Activated CD8-positive, alpha-beta memory T cell treated with anti-CD3 and anti-CD28 coated beads for 1 hour (primary cell): ENCODE measurements at places on chromosomes 12 and 14.

- no peak for DNase-seq
Measured at GRCh38 chr14:24179294-24179960, 7.5 kb downstream of the REC8 start.

GRCh38 chr12:6192604-6193380 lies 7.4 kb upstream of the CD9 start:
- DNase-seq, result no peak

- DNase-seq, result no peak
Measured at GRCh38 chr12:111409780-111410430, 4.2 kb downstream of the SH2B3 start.

DNA sequence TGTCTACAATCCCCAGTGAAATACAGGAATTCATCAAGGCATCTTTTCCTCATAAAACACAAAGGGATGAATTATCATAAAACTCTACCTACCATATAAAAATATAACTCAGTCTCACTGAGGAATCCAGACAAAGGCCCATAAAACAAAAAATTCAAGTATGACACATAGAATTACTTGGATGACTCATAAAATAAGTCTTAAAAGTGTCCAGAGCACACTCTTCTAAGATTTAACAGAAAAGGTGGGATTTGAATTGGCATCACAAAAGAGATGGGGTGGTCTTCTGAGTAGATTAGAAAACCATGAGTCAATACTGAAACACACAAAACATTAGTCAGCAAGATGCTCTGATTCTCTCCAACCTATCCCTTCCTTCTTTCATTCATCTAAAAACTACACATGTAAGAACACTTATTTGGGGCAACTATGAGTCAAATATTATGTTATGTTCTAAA lies 202.7 kb upstream of the GARIN6 start:
- no peak for DNase-seq

GRCh38 chr14:88500611-88501010 lies 54.2 kb downstream of the PTPN21 start:
- no peak for DNase-seq

- no peak for DNase-seq
Measured at GRCh38 chr14:102826161-102826560, 48.9 kb downstream of the TRAF3 start.

GRCh38 chr12:64090047-64090446 lies 132.0 kb downstream of the KICS2 start:
- no peak for DNase-seq

DNA sequence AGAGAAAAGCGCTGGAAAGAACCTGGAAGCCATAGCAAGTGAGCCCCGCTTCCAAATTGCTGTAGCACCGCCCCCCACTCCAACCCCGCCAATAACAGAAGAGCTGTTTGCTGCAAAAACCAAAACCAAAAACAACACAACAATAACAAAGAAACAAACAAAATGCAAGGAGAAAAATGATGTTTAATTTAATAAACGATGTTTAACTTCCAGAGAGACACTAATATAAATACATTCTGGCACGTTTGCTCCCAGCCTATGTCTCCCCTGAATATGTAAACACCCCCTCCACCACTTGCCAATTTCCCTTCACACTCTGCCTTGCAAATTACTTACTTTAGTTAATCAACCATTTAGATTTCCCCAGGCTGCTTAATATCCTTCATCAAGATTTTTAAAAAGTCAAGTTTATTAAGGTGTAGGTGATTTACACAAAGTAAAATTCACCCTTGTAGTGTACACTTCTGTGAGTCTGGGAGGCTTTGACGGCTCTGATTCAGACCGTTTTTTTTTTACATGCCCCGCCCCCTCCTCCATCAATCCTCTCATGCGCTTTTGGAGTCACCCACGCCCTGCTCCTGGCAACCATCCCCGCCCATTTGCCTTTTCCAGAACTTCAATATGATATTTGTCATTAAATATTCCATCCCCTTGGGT lies 482 bp upstream of the IFI27L2 start:
- no peak for DNase-seq

- DNase-seq, result no peak
Measured at GRCh38 chr12:23099604-23100003, 474.6 kb downstream of the ETNK1 start.
